Liver (tissue), 10 donors: ENCODE measurements at places on chromosomes 2 and 18. TPM values are rescaled to one million over a fixed set of nuclear protein-coding genes. Genes with fewer than 3 reads are reported as not detected.

DNA sequence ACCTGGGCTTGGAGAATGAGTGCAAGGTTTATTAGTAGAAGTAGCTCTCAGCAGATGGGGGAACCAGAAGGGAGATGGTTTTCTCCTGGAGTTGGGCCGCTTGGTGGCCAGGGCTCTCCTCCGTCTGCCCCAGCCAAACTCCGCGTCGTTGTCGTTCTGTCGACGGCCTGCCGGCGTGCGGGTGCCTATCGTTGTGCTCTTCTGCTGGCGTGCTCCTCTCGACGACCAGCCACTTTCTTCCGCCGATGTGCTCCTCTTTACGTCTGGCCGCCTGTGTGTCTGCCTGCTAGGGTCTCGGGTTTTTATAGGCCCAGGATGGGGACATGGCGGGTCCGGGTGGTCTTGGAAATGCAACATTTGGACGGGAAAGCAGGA is 119.1 kb downstream of the BMPR2 start:
- H3K27me3 ChIP-seq = no peaks in the 10 kb centered on the region
- no peak overlapping the region for H3K27ac ChIP-seq
- no peak overlapping the region for H3K4me3 ChIP-seq
- H3K4me1 ChIP-seq = no peaks in the 10 kb centered on the region
- no peak for DNase-seq
- no peaks in the 10 kb centered on the region for H3K36me3 ChIP-seq

DTNA gene
- 3.2 TPM for total RNA-seq

- H3K4me3 ChIP-seq = no peak overlapping the region
- H3K27me3 ChIP-seq = peaks cover 3% of the 10 kb centered on the region
- no peak overlapping the region for H3K27ac ChIP-seq
- no peaks in the 10 kb centered on the region for H3K36me3 ChIP-seq
Measured at GRCh38 chr18:79013869-79014268, 34.3 kb downstream of the SALL3 start.

- no peak for DNase-seq
- H3K27ac ChIP-seq = no peak overlapping the region
- H3K27me3 ChIP-seq = no peaks in the 10 kb centered on the region
- no peaks in the 10 kb centered on the region for H3K4me1 ChIP-seq
Measured at GRCh38 chr2:217856871-217857270, 145.9 kb downstream of the TNS1 start.

DNA sequence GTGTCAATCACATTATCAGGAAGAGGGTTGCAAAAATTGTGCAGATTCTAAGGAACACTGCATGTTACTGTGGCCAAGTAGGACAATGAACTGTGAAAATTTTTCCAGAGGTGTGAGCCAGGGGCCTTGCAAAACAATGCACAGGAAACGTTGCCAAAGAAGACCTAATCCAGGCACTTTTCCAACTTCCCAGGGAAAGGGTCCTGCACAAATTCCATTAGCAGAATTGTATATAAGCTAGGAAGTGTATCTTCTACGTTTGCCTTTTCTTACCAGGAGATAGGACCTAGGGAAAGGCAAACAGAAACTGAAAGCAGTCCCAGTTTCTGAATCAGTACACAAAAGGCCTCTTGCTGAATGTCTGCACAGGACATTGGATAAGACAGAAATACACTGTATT is 1888.3 kb upstream of the CELF4 start:
- H3K27me3 ChIP-seq = no peaks in the 10 kb centered on the region
- H3K4me1 ChIP-seq = no peaks in the 10 kb centered on the region
- no peaks in the 10 kb centered on the region for H3K36me3 ChIP-seq
- no peak for DNase-seq

DNAJC5G gene
- total RNA-seq = not detected

DNA sequence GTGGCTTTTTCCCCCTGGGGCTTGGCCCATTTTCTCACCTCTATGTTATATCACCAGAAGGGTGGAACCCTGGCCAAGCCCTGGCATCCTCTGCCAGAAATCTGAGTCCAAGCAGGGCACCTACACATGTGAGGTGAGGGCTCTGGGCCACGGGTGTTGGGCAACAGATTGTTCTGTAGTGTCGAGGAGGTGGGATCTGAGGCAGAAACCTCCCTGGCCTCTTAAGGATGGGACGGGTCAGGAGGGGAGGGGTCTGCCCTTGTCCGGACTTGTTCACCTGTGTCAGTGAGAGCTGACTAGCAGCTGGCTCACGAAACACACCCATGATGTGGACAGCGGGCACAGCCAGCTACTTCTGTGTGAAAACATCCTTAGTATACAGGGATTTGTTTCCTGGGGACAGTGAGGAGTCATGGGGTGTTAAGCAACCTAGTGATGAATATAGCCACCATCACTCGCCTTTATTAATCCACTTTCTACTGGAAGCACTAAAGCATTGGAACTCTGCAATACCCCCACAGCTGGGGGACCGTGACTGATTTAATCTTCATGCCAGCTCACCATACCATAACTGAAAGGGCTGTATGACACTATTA is 35.6 kb downstream of the EPAS1 start:
- peak overlapping the region; percentile 81 for H3K27ac ChIP-seq
- peaks cover 85% of the 10 kb centered on the region for H3K4me1 ChIP-seq
- no peaks in the 10 kb centered on the region for H3K27me3 ChIP-seq
- no peak for DNase-seq
- no peak overlapping the region for H3K4me3 ChIP-seq
- no peaks in the 10 kb centered on the region for H3K36me3 ChIP-seq

SP140 gene
- total RNA-seq = 1.8 TPM

DNA sequence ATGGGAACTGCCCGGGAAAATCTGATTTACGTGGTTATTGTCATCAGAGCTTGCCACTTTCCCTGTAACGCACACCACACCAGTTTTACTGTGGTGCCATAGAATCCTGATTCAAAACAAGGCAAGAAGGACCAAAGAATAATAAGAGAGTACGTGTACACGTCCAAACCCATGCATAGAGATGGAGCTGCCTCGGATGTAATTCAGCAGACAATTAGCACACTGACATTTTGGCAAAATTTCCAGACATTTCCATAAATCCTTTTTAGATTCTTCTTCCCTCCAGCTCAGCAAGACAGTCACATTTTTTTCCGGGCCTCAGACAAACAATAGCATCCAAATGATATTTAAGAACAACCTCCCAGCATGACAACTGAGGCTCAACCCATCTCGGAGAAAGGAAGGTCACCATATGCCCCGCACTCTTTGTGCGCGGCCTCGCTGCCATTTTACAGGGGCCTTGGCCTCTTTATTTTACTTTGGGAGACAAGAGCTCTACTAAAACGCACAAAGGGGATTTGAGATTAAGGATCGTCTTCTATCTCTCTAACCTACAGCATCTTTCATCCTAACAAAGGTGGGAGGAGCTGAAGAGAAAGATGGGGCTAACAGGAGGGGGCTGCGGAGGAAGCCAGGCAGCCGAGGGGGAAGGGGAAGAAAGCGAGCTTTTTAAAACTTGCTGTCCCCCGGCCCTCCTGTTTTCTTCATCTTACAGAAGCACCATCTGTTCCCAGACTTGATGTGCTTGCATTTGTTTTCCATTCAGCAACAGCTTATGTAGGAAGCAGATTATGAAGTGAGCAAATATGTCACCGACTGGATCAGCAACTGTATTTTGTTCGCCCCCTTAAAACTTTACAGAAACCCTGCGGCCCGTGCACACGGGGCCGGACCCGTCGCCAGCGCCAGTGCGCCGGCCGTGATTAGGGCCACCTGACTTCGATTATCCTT is 61.0 kb downstream of the CDCA7 start:
- H3K4me1 ChIP-seq = no peaks in the 10 kb centered on the region
- H3K36me3 ChIP-seq = no peaks in the 10 kb centered on the region
- H3K4me3 ChIP-seq = no peak overlapping the region
- H3K27me3 ChIP-seq = no peaks in the 10 kb centered on the region

- H3K4me3 ChIP-seq = no peak overlapping the region
- DNase-seq = no peak
- H3K36me3 ChIP-seq = no peaks in the 10 kb centered on the region
- no peaks in the 10 kb centered on the region for H3K4me1 ChIP-seq
- no peak overlapping the region for H3K27ac ChIP-seq
Measured at GRCh38 chr2:235701206-235701981, 207.6 kb downstream of the AGAP1 start.
